Activated naive CD4-positive, alpha-beta T cell treated with anti-CD3 and anti-CD28 coated beads for 36 hours (primary cell): ENCODE measurements at places on chromosomes 11 and 22. TPM values are rescaled to one million over a fixed set of nuclear protein-coding genes. Genes with fewer than 3 reads are reported as not detected.

DNA sequence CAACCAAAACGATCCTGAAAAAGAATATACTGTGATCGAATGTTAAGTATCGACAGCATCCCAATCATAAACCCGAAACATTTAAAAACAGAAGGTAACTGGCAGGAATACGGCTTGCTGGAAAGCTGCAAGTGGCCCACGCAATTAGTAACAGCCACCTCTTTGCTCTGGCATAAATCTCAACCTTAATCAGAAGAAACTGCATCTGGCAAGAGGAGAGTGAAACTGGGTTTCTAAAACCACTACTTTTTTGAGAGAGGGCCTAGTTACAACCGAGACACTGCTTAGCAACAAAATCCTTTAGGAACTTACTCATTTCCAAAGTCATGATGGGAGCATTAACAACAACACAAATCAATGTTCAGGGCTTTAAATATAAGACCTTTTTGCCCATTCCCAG lies 7.9 kb downstream of the NCAPD3 start:
- H3K4me3 ChIP-seq = no peak overlapping the region
- no peak overlapping the region for H3K27ac ChIP-seq
- H3K27me3 ChIP-seq = no peaks in the 10 kb centered on the region
- peaks cover 57% of the 10 kb centered on the region for H3K36me3 ChIP-seq
- no peak for DNase-seq
- H3K4me1 ChIP-seq = peaks cover 38% of the 10 kb centered on the region

DNA sequence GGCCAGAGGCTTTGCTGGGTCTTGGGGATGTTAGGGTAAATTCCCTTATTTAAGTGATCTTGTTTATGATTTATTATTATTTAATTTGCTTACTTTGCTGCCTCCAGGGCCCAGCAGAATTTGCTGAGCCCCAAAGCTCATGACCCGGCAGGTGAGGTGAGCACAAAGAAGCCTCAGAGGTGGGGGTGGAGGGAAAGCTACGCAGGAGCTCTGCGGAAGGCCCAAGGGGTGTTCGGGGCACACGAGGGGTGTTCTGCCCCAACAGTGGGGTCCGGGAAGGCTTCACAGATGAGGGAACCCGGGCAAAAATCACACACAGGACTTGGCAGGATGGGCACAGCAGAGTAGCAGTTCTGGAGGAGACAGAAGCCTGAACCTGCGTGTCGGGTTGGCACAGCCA lies 6.7 kb upstream of the LINC01488 start:
- no peak overlapping the region for H3K27ac ChIP-seq
- no peaks in the 10 kb centered on the region for H3K4me1 ChIP-seq
- H3K36me3 ChIP-seq = no peaks in the 10 kb centered on the region
- H3K27me3 ChIP-seq = peaks cover 6% of the 10 kb centered on the region
- DNase-seq = no peak
- no peak overlapping the region for H3K4me3 ChIP-seq

Gene OR52N4
- 0.74 TPM for total RNA-seq

Gene ZP1
- total RNA-seq = not detected

Gene EMID1
- not detected for total RNA-seq

DNA sequence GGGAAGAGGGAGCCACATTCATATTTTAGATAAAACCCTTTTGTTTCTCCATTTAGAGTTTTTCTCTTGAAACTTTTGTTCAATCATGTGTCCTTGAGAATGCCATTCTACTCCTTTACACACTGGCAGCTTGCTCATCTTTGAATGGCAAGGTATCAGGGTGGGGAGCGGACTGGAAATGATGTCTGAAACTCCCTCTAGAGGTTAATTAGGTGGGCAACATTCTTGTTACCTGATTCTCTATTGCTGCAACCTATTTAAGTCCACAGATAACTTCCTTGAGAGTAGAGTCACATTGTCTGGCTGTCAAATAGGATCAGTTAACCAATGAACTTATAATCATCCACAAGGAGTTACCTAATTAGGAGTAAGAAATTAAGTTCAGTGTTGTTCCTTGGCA lies 533.6 kb upstream of the API5 start:
- no peaks in the 10 kb centered on the region for H3K36me3 ChIP-seq
- DNase-seq = no peak
- H3K27ac ChIP-seq = no peak overlapping the region
- H3K27me3 ChIP-seq = no peaks in the 10 kb centered on the region

GRCh38 chr11:128735935-128736605 lies 42.2 kb downstream of the FLI1 start:
- peak overlapping the region; percentile 12 for H3K27ac ChIP-seq
- no peak for DNase-seq
- peaks cover 93% of the 10 kb centered on the region for H3K4me1 ChIP-seq
- H3K4me3 ChIP-seq = peak overlapping the region; percentile 5

DNA sequence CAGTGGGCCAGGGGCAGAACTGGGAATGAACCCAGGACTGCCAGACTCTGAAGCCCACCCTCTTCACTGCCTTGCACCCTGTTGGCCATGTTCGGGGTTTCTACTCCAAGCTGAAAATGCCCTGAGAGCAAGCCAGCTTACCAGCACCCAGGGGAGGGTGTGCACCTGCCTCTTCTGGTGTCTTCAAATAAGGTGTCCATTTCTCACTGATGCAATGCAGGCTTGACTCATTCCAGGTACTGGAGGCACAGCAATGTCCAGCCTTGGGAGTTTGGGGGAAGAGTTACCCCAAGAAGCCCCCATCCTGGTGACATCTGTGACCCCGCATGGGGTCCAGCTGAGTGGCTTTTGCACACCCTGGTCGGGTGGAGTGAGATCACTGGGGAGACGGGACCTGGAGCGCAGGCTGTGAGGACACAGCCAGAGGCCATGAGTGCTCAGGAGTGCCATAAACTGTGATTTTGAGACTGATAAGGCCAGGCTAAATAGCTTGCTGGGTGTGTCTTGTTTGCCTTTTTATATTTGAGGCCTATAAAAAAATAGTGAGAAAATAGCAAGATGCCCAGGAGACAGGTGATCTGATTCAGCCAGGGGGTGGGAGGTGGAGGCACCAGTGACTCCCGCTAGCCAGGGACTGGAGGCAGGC lies 4.6 kb upstream of the CERK start:
- DNase-seq = no peak
- H3K27me3 ChIP-seq = no peaks in the 10 kb centered on the region
- H3K36me3 ChIP-seq = peaks cover 4% of the 10 kb centered on the region
- H3K27ac ChIP-seq = no peak overlapping the region
- H3K4me1 ChIP-seq = peaks cover 9% of the 10 kb centered on the region

Gene OR5P2
- not detected for total RNA-seq

- no peak for DNase-seq
- H3K27me3 ChIP-seq = no peaks in the 10 kb centered on the region
- H3K4me3 ChIP-seq = no peak overlapping the region
- no peak overlapping the region for H3K27ac ChIP-seq
- no peaks in the 10 kb centered on the region for H3K36me3 ChIP-seq
Measured at GRCh38 chr11:10317776-10318526, 13.1 kb downstream of the ADM start.

GRCh38 chr22:41619979-41620588 lies 759 bp downstream of the DESI1 start:
- peak; percentile 66 for DNase-seq
- H3K27me3 ChIP-seq = no peaks in the 10 kb centered on the region
- peaks cover 55% of the 10 kb centered on the region for H3K4me1 ChIP-seq
- H3K36me3 ChIP-seq = peaks cover 33% of the 10 kb centered on the region

- no peak within 1 kb of the TSS for H3K27ac ChIP-seq
- no peaks in the 10 kb centered on the region for H3K36me3 ChIP-seq
- DNase-seq = no peak
Measured at GRCh38 chr11:67674442-67674871, at the start of gene ALDH3B2. Gene ALDH3B2 (minus strand): TSS chr11:67674623. CDS start chr11:67666935, 7,688 bp downstream.

DNA sequence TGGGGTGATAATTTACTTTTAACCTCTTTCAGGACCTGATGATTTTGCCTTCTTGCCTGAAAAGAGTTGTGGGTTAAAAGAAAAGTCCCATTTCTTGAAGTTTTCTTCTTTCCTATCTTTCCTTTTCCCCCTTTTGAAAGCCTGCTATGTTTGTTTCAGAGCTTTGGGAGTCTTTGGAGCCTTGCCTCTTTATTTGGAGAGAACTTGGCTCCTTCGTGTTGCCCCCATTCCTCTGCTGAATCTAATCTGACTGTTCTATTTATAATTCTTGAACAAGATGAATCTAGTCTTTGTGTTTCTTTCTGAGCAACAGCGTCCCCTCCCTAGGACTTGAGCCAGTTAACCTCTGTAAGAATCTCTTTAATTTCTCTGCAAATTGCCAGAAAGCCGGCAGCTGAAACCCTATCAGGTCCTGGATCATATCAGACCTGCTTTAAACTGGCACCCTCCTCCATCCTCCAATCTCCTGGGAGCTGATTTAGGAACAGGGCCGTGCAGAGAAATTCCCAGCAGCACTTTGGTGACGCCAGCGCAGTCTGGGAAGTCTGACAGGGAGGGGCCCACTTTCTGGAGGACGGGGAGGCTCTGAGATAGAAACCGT lies 289.1 kb upstream of the SORL1-AS1 start:
- H3K4me3 ChIP-seq = no peak overlapping the region
- H3K36me3 ChIP-seq = no peaks in the 10 kb centered on the region
- DNase-seq = no peak

DNA sequence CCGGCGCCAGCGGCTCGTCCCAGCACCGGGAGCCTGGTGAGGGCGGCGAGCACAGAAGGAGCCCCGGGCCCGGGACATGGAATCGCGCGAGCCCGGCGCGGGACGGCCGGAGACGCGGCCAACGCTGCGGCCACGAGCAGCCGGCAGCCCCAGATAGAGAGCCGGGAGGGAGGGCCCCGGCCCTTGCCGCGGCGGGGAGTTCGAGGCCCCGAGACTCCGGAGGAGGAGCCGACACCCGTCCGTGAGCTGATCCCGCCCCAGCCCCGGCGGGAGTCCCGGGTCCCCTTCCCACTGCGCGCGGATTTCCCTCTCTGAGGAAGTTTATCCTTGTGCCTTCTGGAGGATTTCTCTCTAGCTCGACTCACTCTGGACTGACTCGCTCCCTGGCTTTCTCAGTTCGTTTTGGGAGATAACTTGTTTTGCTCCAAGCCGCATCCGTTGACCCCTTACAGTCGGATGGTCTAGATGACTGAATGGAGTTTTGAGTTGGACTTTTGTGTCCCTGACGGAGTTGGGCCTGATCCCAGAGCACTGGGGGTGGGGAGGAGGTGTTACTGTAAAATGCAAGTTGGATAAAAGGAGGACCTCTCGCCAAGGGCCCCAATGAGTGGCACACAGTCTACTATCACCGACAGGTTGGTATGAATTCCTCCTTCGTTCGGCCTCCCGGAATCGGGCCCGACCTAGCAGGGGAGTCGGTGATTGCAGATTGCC lies 585 bp downstream of the ARHGEF12 start:
- H3K27ac ChIP-seq = peak overlapping the region; percentile 57
- no peaks in the 10 kb centered on the region for H3K36me3 ChIP-seq
- H3K4me3 ChIP-seq = peak overlapping the region; percentile 87

GRCh38 chr11:111845276-111846028 lies 25.9 kb downstream of the ALG9 start:
- H3K36me3 ChIP-seq = peaks cover 10% of the 10 kb centered on the region
- no peaks in the 10 kb centered on the region for H3K27me3 ChIP-seq
- no peak overlapping the region for H3K4me3 ChIP-seq
- no peaks in the 10 kb centered on the region for H3K4me1 ChIP-seq

- peak; percentile 83 for DNase-seq
- peak overlapping the region; percentile 41 for H3K4me3 ChIP-seq
- H3K4me1 ChIP-seq = peaks cover 93% of the 10 kb centered on the region
- H3K27me3 ChIP-seq = no peaks in the 10 kb centered on the region
Measured at GRCh38 chr11:62556875-62557631, 10.4 kb upstream of the AHNAK start.

Gene CCDC89
- total RNA-seq = not detected

Gene GTSE1
- total RNA-seq = 39.8 TPM

GRCh38 chr22:44254811-44255210 lies 57.9 kb downstream of the SHISAL1 start:
- no peak overlapping the region for H3K4me3 ChIP-seq
- peaks cover 2% of the 10 kb centered on the region for H3K4me1 ChIP-seq
- DNase-seq = no peak
- no peak overlapping the region for H3K27ac ChIP-seq

Gene LRRC10B
- total RNA-seq = not detected

Gene OR51B5
- total RNA-seq = not detected

- no peaks in the 10 kb centered on the region for H3K36me3 ChIP-seq
- no peaks in the 10 kb centered on the region for H3K4me1 ChIP-seq
- DNase-seq = no peak
- H3K4me3 ChIP-seq = no peak overlapping the region
- H3K27ac ChIP-seq = no peak overlapping the region
Measured at GRCh38 chr11:113213549-113213948, 100.8 kb upstream of the TTC12 start.
